ENCODE measurements at places on chromosomes 7 and 10.

GRCh38 chr10:95394161-95394880 is 103.5 kb upstream of the PDLIM1 start:
- no peak for DNase-seq

- DNase-seq: no peak
These were observed 1.3 kb downstream of the CNNM2 start for GRCh38 chr10:102919246-102919959.

- DNase-seq: no peak
These were observed 548.3 kb downstream of the DNAJB6 start for GRCh38 chr7:157885140-157885539.

GRCh38 chr7:47283497-47284131 is 298.3 kb downstream of the TNS3 start:
- DNase-seq: no peak

GRCh38 chr10:132397036-132397541 is at the start of gene PWWP2B:
Gene PWWP2B (plus strand): TSS chr10:132397200. CDS start chr10:132397227, 27 bp downstream.
- DNase-seq: peak; percentile 73

- DNase-seq: no peak
These were observed 26.9 kb upstream of the BPGM start for GRCh38 chr7:134619627-134620331.

DNA sequence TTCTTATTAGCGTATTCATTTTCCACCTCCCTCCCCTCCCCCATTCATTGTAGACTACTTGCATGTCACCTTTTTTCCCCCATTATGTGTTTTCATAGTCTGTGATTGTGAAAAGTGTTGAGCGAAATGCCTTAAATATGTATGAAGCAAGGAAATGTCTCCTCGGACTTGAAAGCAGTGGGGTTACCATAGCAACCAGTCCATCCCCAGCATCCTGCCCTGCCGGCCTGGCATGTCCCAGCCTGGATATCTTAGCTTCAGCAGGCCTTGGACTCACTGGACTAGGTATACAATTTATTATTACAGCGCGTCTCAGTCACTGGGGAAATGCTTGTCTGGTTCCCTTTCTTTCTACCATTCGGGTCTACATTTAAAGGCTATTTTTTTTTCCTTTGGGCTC is 283.6 kb downstream of the BICC1 start:
- DNase-seq: no peak

DNA sequence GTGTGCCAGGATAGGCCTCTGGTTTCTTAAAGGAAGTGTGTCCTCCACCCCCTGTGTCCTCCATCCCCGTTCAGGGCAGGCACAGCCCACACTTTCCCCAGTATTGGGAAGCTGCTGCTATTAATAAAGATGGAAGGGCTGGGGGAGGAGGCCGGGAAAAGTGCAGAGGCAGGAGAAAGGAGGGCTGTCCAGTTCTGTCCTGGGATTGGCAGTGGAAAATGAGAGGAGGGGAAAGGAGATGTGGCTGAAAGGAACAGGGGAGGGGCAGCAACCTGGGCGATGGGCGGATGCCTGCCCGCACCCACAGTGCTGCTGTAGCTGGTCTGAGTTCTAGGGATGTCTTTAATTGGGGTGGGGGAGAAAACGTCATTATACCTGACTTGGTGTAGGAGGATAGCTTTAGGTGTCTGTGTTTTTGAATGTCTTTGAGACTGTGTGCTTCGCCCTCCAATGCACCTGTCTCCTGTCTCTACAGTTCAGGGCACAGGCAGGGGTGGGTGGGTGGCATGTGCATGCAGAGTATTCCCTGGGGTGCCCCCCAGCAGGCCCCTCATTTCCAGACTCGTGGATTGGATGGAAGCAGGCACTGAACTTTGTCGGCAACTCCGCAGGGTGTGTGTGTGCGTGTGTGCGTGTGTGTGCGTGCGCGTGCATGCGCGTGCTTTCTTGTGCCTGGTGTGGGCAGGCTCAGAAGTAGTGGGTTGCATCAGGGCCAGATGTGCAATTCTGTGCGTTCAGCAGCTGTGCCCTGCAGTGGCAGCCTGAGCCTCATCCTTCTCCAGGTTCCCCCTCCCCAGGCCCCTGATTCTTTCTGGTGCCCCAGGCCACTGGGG is 2.5 kb downstream of the TRIM8 start:
- peak; percentile 69 for DNase-seq

All from activated T-cell treated with anti-CD3 and anti-CD28 coated beads, Interleukin-2, amount 50 U/mL, for 24 hours (primary cell).